ENCODE measurements at places on chromosomes 3 and 15. TPM values are rescaled to one million over a fixed set of nuclear protein-coding genes. Genes with fewer than 3 reads are reported as not detected.

Gene MEX3B
- 14.0 TPM for total RNA-seq

- no peak for DNase-seq
Observed at GRCh38 chr3:39533226-39533625, 65.7 kb downstream of the MOBP start.

DNA sequence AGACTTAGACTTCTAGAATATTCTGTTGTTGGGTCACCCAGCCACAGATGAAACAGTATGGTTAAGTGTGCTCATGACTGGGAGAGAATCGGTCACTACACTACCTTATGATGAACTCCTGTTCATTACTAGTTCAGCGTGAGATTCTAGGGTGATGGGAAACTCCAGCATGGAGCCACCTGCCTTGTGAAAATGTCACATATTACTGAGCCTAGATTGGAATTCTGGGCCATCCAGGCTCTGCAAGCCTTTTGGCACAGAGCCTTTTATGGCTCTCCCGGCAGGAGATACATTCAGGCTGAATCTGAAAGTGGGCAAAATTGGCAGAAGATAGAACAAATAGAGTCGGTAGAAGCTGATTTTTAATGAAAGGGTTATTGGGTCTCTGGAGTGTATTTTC lies 19.0 kb downstream of the NANOGP8 start:
- no peak for DNase-seq

DNA sequence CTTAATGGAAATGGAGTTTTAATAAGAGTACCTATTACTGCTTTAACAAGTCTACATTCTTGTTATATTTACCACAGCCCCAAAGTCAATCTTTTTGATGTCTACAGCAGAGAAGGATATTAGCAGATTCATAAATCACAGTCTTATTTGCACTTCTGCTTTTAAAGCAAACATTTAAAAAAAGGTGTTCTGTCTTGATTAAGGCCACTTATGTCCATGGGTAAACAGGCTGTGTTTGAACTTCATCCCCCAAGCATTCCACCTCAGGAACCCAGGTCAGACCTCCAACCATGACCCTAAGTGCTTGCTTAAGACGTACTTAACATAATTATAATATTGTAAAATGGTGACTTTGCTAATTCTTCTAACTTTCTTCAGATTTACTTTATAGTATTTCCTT lies 113.4 kb downstream of the CMSS1 start:
- no peak for DNase-seq

DNA sequence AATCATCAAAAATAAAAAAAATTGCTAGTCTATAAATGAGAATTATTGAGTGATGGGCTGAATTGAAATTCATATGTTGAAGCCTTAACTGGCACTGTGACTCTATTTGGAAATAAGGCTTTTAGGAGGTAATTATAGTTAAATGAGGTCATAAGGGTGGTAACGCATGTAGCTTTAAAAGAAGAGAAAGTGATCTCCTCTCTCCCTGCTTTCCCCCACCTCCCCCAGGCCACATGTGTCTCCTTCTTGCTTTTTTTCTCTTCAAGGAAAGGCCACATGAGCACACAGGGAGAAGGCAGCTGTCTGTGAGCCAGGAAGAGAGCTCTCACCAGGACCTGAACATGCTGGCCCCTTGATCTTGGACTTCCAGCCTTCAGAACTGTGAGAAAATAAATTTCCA lies 48.2 kb upstream of the ARPP19 start:
- peak; percentile 42 for DNase-seq

DNA sequence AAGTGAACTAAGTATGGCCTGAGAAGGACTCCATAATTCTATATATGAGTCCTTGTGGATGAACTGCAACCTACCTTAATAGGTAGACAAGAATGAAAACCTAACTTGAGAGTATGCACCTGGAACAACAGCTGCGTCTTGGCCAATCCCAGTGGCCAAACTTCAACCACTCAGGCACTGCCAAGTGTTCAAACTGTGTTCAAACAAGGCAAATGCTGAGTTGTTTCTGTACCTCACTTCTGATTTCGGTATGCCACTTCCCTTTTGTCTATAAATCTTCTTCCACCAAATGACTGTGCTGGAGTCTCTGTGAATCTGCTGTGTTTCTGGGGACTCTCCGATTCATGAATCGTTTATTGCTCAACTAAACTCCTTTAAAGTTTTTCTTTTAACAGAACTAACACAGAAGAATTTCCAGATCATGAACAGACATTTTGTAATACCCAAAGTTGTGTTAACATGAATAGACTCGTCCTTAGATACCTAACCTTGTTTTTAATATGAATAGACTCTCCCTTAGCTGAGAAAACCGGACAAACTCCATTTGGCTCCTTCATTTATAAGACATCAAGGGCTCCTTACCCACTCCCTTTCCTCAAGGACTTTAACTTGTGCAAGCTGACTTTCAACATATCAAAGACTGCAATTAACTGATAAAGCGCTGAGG lies 4.1 kb downstream of the ZNF717 start:
- no peak for DNase-seq

Measured in myocyte (in vitro differentiated cells).